Right cardiac atrium (tissue), 5 donors: ENCODE measurements at places on chromosomes 1 and 21. TPM values are rescaled to one million over a fixed set of nuclear protein-coding genes. Genes with fewer than 3 reads are reported as not detected.

Gene ELAPOR1
- 0.18 TPM for polyA plus RNA-seq

Gene SYCP1
- polyA plus RNA-seq = not detected

Gene CFHR3
- polyA plus RNA-seq = 0.70 TPM

Gene BMP8A
- polyA plus RNA-seq = 0.32 TPM

Gene MAP3K21
- polyA plus RNA-seq = 0.25 TPM

Gene INPP5B
- polyA plus RNA-seq = 11.7 TPM

Gene NPR1
- 26.0 TPM for polyA plus RNA-seq

Gene ERICH3
- 0.07 TPM for polyA plus RNA-seq

Gene GPR153
- 9.3 TPM for polyA plus RNA-seq

Gene CELA3B
- 0.09 TPM for polyA plus RNA-seq

Gene TACSTD2
- 0.14 TPM for polyA plus RNA-seq

Gene TAL1
- 3.3 TPM for polyA plus RNA-seq

Gene C1orf141
- polyA plus RNA-seq = not detected

Gene TCHH
- polyA plus RNA-seq = 0.09 TPM

Gene RPE65
- 0.07 TPM for polyA plus RNA-seq

Gene OR2L3
- not detected for polyA plus RNA-seq

Gene FCRLA
- 0.23 TPM for polyA plus RNA-seq

Gene S100A9
- polyA plus RNA-seq = 69.9 TPM

Gene ST6GALNAC3
- 2.8 TPM for polyA plus RNA-seq

Gene LCA5L
- polyA plus RNA-seq = 0.50 TPM

Gene CASQ1
- 33.3 TPM for polyA plus RNA-seq

Gene OR2AK2
- not detected for polyA plus RNA-seq

Gene CD1C
- not detected for polyA plus RNA-seq

Gene IQCC
- polyA plus RNA-seq = 1.00 TPM

Gene FABP3
- 6,193 TPM for polyA plus RNA-seq

Gene LCE2A
- polyA plus RNA-seq = not detected

Gene LCE6A
- polyA plus RNA-seq = not detected

Gene AADACL4
- polyA plus RNA-seq = not detected

Gene CD101
- 0.48 TPM for polyA plus RNA-seq

Gene PCSK9
- 0.05 TPM for polyA plus RNA-seq

Gene DIO1
- not detected for polyA plus RNA-seq

Gene AZIN2
- polyA plus RNA-seq = 2.4 TPM

Gene UBL4B
- not detected for polyA plus RNA-seq

Gene LCE1B
- polyA plus RNA-seq = not detected
